ENCODE measurements at places on chromosomes 11 and 22.
A peak's percentile ranks its signal among the peaks of the same experiment; 100 is the strongest.

DNA sequence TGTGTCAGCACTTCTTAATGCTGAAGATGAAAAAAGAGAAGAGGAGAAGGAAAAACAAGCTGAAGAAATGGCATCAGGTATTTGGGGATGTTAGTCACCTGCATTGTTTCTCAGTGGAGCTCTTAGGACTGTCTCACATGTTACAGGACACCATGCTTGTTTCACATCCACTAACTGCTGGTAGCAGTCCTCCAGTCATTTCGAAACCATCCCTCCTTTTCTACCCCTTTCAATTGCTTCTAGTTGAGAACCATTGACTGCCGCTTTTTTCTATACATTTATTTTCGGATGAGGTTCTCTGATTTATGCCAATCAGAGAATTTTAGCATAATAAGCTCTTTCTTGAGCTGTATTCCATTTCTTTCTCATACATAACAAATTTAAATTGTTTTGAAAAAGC lies 21.5 kb downstream of the BIRC2 start:
- DNase-seq, result no peak

DNA sequence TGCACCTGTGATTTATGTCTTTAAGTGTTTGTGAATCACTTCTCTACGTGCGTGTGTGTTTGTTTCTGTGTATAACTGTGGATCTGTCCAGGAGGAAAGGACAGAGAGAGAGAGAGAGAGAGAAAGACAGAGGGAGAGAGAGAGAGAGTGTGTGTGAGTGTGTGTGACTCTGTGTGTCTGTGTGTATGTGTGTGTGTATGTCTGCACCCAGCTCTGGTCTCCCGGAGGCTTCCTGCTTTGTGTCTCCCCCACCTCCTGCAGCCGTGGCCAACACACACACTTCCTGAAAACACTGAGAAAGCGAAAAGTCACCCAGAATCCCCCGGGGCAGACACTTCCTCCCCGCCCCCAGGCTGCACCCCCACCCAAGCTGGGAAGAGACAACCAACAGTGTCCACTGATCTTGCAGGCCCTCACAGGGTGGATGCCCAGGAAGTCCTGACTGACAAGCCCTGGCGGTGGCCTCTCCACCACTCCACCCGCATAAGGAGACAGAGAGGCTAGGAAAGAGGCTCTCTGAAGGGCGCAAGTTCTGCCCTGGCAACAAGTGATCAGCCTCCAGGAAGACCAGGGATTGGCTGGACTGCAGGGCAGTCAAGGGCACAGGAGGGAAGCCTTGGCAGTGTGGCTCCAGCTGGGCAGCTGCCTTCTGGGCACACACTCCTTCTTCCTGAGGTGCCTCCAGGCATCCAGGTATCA lies 30.0 kb downstream of the ARAP1 start:
- DNase-seq, result peak; percentile 98

- DNase-seq, result no peak
Measured at GRCh38 chr11:3127706-3128355, 37.3 kb downstream of the OSBPL5 start.

GRCh38 chr22:23827351-23827995 lies 11.3 kb downstream of the DERL3 start:
- DNase-seq, result no peak

DNA sequence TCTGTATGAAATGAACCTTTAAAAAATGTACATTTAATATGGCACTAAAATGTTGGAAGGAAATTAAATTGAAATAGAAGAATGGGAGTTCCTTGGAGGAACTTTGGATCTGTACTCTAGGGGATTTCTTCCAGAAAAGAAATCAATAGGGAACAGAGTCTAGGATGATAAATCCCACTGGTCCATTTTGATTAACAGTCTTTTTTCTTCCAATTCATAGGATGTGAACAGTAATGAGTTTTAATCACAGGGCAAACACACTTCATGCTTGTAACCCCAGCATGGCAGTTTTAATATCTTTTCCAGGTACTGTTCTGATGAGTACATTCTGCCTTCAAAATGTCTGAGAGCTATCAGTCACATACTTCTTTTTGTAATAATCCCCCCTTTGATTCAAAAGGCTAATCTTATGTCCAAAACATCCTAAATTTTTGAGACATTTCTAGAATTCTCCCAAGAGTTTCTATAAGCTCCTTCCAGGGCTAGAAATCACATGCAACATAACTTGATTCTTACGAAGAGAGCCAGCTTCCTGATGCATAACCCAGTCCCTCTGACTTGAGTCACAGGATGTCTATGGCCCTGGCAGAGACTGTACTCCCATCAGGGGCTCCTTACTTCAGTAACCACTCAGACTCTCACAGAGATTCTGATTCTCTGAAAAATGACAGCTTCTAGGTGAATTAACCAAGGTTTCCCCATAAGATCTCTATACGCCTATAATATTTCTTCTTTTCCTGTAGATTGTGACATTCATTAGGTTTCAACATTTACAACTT lies 112.9 kb downstream of the SLC36A4 start:
- no peak for DNase-seq

DNA sequence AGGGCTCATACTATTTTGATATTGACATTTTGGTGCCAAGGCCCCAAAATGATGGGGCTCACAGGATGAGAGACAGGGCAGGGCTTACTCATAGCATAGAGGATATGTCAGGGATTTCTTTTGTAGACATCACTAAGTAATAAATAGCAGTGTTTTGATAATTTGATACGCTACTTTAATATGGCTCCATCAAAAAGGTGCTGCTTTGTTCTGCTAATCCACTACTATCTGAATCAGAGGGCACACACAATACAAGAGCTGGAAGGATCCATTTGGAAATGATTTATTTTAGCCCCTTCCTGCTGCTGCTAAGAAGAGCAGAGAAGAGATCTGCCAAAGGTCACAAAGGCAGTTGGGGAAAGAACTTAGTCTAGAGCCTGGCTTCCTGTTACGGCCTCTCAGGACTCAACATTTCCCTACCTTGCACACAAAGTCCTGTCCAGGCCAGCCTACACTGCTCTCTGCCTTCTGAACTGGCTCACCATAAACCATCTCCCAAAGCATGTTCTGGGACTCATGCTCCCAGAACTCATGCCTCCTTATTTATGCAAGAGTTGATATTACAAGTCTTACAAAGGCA lies 261.3 kb upstream of the ARHGAP20 start:
- DNase-seq, result no peak

DNA sequence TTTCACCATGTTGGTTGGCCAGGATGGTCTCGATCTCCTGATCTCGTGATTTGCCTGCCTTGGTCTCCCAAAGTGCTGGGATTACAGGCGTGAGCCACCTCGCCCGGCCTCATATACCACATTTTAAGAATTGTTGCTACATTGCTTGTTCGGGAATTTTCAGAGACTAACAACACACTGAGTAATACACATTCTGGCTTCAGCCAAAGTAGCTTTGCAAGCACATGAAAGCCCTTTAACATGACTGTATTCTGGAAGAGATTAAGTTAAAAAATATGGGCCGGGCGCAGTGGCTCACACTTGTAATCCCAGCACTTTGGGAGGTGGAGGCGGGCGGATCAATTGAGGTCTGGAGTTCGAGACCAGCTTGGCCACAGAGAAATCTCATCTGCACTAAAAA lies 15.0 kb downstream of the CRTAM start:
- no peak for DNase-seq

- DNase-seq, result no peak
Measured at GRCh38 chr22:29301716-29302401, 4.6 kb upstream of the GAS2L1 start.

DNA sequence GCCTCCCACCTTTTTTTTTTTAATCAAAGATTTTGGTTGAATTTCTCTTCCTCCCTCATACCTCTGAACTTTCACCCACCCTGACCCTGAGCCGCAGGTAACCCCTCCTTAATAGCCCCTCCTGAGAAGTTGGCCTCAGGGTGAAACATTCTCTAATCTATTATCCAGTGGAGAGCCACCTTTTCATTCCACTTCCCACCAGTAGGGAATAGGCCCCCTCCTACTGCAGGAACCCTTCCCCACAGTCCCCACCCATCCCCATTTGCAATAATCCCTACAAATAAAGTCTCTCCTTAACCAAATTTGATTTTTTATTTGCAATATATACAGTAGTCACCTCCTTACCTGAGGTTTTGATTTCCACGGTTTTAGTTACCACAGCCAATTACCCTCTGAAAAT lies 2.1 kb upstream of the SLC35F2 start:
- no peak for DNase-seq

DNA sequence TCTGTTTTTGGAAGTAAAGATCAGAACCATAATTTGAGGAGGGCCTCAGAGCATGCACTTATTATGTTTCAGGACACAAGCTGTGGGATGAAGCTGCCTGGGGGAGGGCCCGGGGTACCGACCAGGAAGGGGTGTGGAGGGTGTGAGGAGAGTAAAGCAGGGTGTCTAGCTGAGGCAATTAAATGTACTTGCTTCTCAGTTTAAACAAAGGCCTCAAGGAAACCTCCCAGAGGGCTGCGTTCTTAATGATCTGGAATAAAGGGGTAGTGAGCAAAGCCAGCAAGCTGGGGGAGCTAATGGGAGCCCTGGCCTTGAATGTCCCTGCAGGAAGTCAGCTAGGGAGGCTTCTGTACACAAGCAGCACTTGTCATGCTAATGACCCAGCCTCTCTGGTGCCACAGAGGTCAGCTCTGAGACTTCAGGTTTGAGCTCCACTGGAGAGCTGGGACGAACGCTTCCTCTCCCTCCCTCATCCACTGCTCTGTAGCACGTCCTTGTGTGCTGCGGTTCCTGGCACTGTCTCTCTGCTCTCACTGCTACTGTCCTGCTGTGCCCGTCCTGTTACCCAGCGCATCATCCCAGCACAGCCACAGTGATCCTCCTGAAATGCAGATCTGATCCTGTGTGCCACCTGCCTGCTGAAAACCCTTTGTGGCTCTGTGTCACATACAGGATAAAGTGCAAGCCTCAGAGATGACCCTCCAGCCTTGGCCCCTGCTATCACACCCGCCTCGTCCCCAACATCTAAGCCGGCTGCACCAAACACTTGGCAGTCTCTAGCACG lies 159.7 kb downstream of the DBX1 start:
- DNase-seq, result peak; percentile 32

All from cerebellum (tissue), 4 donors.